ENCODE measurements at places on chromosomes 2 and 18.

DNA sequence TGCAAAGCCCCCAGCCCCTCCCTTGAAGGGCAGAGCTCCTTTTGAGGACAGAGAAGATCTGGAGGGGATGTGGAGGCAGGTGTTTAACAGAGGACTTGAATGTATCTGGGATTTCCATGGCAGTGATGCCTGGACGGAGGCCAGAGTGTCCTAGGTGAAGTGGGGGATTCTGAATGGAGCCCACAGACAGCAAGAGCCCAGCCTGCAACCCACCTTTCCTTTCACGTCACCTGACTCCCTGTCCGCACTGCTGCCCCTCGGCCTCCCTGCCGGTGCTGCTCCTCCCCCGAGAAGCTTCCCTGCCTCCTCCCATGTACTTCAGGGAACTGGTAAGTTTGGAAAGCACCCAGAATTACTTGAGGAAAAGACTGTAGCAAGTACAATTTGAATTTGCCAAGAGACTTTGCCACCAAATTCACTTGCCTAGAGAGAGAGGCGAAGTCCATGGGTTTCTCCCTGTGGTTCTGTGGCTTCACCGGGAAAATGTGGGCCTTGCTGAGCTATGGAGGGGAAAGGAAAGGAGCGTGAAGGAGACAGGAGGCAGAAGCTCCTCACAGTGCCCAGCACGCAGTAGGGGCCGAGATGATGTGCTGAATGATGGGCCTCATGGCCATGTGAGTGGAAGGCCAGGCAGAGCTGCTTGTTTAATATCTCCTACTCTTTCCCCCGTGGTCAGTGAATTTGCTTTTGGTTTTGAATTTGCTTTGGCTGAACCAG, 13.9 kb upstream of the ASPRV1 start:
- DNase-seq: no peak

GRCh38 chr2:68031043-68031442, 31.8 kb downstream of the C1D start:
- no peak for DNase-seq

DNA sequence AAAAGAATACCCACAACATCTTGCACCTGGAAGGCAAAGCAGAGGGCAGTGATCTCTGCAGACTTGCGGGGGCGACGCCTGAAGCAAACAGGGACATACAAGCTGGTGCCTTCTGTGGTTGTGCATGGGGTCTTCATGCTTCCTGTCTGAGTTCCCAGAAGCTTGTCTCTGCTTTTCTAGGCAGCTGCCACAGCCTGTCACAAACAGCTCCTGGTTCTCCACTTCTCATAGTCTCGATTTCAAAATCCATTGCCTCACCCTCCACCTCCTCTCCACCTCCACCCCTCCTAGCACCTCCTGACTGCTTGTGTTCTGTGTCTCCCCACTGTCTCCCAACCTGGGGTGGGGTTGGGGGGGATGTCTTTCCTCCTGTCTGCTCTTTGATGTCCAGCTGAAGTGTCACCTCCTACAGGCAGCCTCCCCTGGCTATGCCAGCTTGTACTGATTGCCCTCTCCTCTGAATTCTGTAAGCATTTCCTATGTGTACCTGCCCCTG, 1.7 kb upstream of the PROC start:
- no peak for DNase-seq

- no peak for DNase-seq
These were observed 240.0 kb upstream of the GULP1 start for GRCh38 chr2:188051706-188052105.

GRCh38 chr18:45026162-45026561, 345.5 kb downstream of the SETBP1 start:
- no peak for DNase-seq

- DNase-seq: no peak
These were observed 24.8 kb downstream of the LDLRAD4 start for GRCh38 chr18:13243363-13243762.

Data from NCI-H2081 (cell line).